ENCODE measurements at places on chromosomes 4 and X.

GRCh38 chr4:97994765-97995465 lies 148.4 kb downstream of the STPG2 start:
- DNase-seq, result no peak

GRCh38 chrX:39950018-39950688 lies 147.6 kb downstream of the BCOR start:
- DNase-seq, result no peak

GRCh38 chrX:148632444-148632843 lies 132.0 kb downstream of the AFF2 start:
- DNase-seq, result no peak

DNA sequence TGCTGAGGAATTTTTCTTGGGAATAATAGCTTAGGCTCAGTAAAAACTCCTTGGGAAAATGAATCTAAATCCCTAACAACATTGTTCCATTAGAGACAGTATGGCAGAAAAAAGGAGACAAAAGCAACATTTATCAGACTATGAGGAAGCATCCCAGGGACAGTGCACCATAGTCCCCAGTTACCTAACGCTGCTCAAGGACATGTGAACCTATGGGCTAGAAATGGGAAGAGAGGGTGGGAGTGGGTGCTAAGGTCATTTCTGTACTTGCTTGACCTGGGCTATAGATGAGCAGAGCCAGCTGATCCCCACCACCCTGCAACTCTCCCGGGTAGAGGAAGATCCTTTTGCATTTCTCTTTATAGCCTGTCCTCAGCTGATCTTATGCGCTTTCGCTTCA lies 98.2 kb upstream of the CBR4 start:
- no peak for DNase-seq

DNA sequence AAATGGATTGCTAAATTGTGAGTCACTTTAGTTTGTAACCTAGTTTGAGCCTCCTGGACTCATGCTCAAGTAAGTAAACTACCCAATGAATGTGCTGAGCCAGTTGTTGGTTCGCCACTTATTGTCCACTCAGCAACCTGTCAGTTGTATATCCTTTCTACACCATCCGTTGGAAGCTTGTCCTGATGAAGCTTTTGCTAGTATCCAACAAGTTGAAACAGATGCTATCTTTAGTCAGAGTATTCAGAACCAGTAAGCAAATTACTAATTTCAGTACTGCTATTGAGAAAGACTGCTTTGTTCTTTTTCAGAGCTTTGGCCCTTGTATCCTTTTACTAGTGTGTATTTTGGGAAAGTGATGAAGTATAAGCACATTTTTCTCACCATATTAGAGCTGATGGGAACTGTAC lies 4.3 kb upstream of the NAA15 start:
- no peak for DNase-seq

DNA sequence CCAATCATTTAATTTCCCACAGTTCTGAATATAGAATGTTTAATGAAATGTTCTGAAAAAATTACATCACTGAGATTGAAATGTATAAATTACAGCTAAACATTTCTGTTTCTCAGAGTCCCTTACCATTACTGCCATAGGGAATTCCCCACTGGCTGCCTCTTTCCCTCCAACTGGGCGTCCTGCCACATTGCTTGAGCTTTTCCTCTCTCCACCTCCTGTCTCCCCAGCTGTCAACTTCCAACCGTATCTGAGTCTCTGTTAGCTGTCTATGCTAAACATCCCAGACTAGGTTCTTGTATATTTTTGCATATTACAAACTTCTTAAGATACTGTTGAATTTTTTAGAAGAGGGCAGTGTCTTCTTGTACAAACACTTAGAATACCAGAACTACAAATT lies 407.3 kb upstream of the SLIT2 start:
- no peak for DNase-seq

DNA sequence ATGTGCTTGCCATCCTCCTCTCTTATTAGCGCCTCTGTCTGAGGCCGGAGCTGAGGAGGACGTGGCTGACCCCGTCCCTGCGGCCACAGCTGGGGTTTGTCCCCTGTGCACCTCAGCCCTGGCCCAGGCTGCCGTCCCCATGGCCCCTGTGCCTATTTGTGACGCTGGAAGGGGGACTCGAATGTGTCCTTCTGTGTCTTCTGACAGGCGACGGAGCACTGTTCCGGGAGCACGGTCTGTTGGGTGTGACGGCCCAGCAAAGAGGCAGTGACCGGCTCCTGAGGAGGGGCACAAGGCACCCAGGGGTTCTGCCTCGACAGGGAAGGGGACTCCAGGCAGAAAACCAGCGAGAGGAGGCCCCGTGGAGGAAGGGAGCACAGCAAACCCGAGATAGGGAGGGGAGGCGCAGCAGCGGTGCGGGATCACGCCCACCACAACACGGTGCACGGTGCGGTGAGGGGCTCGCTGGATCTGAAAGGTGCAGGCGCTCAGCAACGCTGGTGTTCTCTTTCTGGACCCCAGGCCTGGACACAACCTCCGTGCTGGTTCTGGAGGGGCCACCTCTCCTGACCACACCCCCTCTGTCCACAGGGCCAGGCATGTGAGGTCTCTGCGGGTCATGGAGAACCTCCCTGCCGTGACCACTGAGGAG lies 5.6 kb downstream of the SH3TC1 start:
- no peak for DNase-seq

GRCh38 chrX:153897899-153898298 lies 6.6 kb upstream of the AVPR2 start:
- no peak for DNase-seq

DNA sequence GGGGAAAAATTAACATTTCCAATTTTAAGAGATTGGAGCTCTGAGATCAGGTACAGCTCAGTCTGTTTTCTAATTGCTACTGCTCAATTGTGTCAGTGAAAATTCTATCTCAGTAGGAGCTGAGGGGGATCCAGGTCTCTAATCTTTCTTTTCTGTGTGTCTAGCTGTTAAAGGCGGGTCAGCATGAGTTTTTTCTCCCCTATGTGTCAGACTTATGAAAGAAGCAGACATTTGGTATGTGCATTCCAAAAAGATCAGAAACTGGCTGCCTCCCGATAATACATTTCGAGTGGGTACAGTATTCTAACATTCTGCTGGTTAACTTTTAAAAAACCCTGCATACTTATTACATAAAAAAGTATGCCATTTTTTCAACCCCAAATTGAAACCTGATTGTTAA lies 72.4 kb downstream of the PCDH7 start:
- DNase-seq, result no peak

- no peak for DNase-seq
Observed at GRCh38 chr4:139331185-139331584, 28.9 kb upstream of the NDUFC1 start.

DNA sequence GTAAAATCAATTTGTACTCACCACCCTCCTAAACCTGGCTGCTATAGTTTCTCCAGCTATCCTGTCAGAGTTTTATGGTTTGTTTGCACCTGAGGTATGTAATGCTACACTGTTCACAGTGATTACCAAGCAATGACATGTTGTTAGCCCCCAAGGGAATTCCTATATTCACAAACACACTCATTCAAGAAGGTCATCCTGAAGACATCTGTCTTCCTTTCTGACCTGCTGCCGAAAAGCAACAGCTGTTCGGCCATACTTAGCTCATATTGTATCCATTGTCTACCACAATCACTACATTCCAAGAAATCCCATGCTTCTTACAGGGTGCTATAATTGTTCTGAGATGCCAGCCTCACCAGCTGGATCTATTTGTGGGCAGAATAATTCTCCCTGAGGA lies 160.1 kb upstream of the GYPA start:
- no peak for DNase-seq

GRCh38 chr4:40502220-40502619 lies 127.4 kb downstream of the RBM47 start:
- no peak for DNase-seq

GRCh38 chrX:107775000-107775733 lies 420 bp downstream of the TSC22D3 start:
- DNase-seq, result no peak

- no peak for DNase-seq
Observed at GRCh38 chr4:39846705-39847104, 131.0 kb downstream of the PDS5A start.

- no peak for DNase-seq
Observed at GRCh38 chr4:108168160-108168670, 517 bp downstream of the LEF1 start.

- DNase-seq, result no peak
Observed at GRCh38 chr4:109294468-109295020, 7.9 kb downstream of the COL25A1 start.

GRCh38 chrX:130120321-130120731 lies 10.0 kb upstream of the ELF4 start:
- DNase-seq, result no peak

DNA sequence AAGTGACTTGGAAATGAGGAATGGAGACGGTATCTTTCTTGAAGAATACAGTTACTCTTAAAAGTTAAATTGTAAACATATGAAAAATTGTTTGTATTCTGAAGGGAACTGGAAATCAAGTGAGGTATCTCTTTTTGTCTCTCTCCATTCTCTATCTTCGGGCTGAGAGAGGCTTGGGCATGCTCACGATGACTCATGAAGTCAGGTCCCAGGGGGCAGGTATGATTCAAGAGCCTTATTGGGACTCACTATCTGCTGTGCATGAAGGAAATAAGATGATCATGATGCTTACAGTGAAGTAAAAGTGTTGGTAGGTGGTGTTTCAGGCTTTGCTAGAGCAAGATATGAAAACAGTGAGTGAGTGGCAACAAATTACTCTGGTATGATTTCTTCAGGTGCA lies 200.4 kb upstream of the PITX2 start:
- no peak for DNase-seq

DNA sequence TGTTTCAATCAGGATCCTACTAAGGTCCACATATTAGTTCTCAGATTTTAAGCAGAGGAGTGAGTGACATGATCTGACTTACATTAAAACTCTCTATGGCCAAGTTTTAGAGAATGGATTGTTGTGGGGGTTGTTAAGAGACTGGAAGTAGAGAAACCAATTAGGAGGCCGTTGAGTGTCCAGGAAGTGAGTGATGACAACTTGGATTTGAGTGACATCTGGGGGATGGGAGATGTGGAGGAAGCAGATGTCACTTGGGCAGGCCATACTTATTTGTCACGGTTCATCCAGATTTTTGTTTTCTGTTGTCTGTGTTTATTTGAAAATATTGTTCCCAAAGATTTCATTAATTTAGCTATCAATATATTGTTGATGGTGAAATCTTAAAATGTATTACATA lies 28.3 kb downstream of the ADD1 start:
- no peak for DNase-seq

- DNase-seq, result no peak
Observed at GRCh38 chrX:13283512-13283911, 36.3 kb downstream of the ATXN3L start.

DNA sequence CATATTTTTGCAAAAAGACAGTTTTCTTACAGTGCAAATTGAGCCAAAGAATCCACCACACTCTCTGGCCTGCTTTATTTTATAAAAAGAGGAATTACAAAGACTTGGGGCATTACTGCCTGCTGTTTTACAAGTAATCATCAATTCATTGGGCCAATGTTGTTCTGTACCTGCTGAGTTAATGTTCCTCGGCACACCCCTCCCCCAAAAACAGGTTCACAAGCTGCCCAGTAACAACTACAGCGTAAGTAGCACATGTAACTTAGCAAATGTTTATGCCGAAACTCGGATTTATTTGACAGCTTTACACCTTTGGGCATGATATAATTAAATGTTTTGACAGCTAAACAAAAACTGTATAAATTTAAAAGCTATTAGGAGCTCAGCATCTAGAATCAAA lies 214.6 kb upstream of the MAB21L2 start:
- no peak for DNase-seq

GRCh38 chr4:110683601-110684000 lies 60.7 kb upstream of the PITX2 start:
- DNase-seq, result no peak

DNA sequence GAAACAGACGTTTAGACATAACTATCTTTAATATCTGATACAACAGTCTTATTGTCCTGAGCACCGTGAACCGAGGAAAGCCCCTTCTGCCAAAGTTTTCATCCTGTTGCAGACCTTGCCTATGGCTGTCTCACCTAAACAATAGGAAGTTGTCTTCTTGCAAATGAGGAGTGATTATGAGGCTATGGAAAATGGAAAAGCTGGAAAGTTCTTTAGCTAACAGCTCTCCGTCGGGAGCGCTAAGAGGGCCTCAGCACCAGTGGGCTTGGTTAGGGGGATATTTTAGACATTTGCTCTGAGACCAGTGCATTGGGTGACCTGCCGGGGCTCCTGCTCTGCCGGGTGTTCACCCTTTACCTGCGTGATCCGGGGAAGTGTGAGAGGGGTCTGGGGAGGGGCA lies 28.4 kb downstream of the TMEM131L start:
- no peak for DNase-seq

GRCh38 chrX:10983526-10983925 lies 127.6 kb upstream of the HCCS start:
- DNase-seq, result no peak

- DNase-seq, result no peak
Observed at GRCh38 chr4:27717431-27717755, 856.8 kb downstream of the STIM2 start.

DNA sequence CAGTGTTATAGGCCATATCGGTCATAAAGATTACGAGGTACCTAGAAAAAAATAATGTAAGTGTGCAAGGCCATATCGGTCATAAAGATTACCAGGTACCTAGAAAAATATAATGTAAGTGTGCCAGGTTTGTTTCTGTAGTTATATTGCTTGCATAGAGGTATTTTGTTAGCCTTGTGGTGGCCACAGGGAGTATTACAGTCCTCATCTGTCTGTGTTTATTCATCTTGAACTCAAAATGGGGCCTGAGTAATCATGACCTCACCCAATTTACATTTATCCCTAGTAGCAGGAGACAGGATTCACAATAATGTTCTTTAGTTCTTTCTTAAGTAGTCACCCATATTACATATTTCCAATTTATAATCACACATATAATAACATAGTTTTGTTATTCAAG lies 459.7 kb downstream of the MID1IP1 start:
- no peak for DNase-seq

DNA sequence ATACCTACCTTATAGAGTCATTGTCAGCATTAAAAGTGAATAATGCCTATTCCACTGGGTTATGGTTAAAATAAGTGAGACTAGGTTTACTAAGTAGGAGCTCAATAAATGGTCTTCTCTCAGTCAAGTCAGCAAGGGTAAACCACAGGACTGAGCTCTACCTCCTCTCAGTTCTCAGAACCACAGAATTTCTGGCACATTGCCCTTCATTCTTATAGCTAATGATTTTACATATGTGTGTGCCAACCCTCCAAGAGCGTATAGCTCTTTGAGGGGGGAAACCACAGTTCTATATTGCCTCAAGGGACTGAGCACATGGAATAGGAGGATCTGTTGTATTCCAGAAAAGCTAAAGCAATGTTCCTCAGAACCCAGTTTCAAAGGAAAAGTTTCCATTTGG lies 124.8 kb downstream of the ATG4A start:
- DNase-seq, result no peak

DNA sequence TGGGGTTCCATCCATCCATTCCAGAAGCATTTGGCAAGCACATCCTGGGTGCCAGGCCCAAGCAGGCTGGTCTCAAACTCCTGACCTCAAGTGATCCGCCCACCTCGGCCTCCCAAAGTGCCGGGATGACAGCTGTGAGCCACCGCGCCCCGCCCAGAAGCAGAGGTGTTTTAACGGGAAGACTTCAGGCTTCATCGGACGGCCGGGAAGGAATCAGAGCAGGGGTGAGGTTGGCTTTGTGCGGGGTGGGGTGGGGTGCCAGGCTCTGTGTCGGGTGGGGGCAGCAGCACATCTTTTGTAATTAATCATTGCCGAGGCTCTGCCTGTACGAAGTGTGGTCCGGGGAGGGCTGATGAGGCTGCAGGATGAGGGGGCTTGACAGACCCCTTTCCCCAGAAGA lies 5.1 kb upstream of the SLC25A6 start:
- DNase-seq, result no peak

Data from HFF-Myc (cell line).